ENCODE measurements at places on chromosomes 7 and 10.
A peak's percentile ranks its signal among the peaks of the same experiment; 100 is the strongest.

DNA sequence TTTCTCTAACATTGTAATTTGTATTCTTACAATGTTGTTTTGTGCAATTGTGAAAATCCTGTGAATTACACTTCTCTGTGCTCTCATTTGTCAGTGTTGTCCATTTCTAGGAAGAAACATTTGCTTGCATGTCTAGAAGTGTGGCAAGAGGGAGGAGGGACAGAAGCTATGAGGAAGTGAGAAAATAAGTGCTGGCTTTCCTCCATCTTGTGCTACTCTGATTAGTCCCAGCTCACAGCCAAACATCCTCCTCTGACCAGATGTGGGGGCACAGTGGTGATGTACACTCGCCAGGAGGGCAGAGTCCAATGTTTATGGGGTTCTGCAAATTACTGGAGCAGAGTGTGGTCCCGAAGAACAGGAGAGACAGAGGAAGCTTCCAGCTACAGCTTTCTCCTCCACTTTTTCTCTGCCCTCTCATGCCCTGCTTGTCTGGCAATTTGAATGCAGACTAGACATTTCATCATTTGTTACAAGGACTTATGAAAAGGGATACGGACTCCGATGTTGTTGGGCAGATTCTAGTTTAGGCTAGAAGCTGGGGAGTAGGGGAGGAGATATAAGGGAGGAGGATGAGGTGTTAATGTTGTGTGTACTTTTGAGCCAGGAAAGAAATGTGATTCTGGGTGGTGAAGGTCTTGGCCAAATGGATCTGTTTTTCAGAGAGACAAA is 131.0 kb upstream of the C1GALT1 start:
- DNase-seq: peak; percentile 60

- no peak for DNase-seq
These were observed 13.1 kb upstream of the AUTS2 start for GRCh38 chr7:69585169-69585568.

DNA sequence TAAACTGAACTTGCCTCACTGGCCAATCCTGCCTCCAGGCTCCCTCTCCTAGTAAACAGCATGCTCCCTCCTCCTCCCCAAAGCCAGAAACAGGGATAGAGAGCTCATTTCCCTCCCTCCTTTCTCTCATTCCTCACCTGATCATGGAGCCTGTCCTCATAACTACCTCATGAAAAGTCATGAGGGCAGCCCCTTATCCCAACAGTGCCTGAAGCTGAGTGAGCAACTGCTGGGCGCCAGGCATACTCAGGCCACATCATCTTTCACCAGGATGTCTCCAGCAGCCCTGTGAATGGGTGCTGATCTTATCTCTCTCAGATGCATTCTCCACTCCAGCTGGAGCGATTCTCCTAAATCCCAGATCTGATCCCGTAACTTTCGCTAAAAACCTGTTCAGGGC is 307.2 kb downstream of the PRPF18 start:
- no peak for DNase-seq

GRCh38 chr7:55086413-55087201 is 67.8 kb downstream of the EGFR start:
- no peak for DNase-seq

DNA sequence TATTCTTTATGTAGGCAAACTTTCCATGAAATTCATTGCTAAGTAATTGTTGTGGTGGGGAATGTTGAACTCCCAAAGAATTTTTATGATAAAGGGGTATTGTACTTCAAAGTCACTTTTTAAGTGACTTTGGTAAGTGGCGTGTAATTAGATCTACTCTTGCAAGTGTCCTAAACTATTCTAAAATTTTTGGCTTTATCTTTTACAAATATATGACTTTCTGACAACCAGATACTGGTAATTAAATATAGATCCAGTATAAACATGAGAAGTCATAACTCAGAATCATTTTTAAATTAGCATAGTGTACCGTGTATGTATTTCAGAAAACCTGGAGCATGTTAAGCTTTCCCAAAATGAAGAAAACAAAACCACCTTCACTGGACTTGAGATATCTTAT is 84.7 kb upstream of the HGF start:
- DNase-seq: no peak

Measured in inflammatory macrophage treated with lipopolysaccharide for 1 hour (primary cell).